SJSA1 (cell line): ENCODE measurements at places on chromosomes 1 and 21. TPM values are rescaled to one million over a fixed set of nuclear protein-coding genes. Genes with fewer than 3 reads are reported as not detected.

GRCh38 chr21:38766987-38767722, 38.6 kb upstream of the ETS2 start:
- no peak for DNase-seq

DNA sequence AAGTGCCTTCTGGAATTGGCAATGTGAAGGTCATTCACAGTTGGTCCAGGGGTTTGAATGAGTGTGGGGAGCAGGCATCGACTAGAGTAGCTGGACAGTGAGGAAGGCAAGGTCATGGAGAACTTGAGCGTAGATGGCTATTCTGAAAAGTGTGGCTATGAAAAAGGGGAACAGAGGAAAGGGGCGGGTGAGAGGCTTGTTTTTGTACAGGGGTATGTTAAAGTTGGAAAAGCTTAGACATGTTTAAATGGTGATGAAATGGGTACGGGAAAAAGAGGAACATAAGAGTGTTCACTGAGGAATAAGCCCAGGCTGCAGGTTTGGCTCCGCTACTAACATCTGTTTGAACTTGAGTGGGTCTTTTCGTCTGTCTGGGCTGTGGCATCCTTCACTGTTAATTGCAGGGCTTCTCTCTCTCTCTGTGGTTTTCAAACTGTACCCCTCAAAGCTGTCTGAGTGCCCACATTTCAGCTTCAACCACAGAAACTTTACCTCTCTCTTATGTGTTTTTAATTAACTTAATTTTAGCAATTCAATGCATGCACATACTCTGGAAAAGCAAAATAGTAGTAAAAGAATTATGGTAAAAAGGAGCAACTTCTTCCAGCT, 70.8 kb upstream of the COA6 start:
- DNase-seq: no peak

DNA sequence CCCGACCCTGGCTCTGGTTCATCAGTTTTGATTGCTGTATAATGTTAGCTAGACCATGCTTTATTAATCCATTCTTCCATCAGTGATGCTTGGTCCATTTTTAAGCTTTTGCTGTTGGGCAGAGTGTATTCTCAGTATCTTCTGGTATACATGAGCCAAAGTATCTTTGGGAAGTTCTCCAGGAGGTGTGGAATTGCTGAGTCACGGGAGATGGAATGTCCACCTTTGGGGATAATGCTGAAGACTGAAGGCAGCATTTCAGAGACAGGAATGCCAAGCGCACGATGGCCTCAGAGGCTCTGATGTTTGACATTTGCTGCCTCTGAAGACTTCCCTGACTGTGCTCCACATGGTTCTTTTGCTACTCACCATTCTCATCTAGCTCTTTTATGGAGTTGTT, 266.3 kb upstream of the KAZN start:
- DNase-seq: no peak

DNA sequence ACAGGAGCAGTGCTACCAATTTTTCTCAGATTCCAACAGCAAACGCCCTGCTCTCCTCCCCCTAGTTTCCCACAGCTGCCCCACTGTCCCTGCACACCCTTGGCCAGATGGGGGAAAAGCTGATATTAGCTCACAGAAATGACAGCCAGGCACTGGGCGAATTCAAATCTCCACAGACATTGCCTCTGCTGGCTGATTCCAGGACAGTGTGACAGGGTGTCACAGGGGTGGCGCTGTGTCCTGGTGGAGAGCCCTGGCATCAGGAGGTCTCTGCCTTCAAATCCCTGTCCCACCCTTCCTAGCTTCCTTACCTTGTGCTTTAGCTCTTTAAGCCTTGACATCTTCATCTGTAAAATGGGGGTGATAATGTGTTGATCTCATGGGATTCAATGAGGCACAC, 10.4 kb downstream of the OLIG1 start:
- DNase-seq: no peak

GRCh38 chr1:89962742-89963075, 32.2 kb upstream of the ZNF326 start:
- DNase-seq: peak; percentile 25

GRCh38 chr1:104760017-104760416, 1010.3 kb downstream of the AMY1C start:
- no peak for DNase-seq

- DNase-seq: no peak
Observed at GRCh38 chr1:230332575-230333066, 93.5 kb downstream of the PGBD5 start.

GRCh38 chr1:116804736-116805135, 50.5 kb downstream of the CD2 start:
- DNase-seq: no peak

DNA sequence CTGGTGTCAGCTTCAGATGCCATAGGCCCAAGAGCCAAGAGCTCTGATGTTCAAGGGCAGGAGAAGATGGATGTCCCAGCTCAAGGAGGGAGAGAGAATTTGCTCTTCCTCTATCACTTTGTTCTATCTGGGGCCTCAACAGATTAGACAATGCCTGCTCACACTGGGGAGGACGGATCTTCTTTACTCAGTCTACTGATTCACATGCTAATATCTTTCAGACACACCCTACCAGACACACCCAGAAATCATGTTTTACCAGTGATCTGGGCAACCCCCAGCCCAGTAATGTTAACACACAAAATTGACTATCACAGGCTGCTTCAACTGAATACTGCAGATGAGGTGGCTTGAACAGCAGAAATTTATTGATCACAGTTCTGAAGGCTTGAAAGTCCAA, 69.0 kb downstream of the OLFML3 start:
- no peak for DNase-seq

DNA sequence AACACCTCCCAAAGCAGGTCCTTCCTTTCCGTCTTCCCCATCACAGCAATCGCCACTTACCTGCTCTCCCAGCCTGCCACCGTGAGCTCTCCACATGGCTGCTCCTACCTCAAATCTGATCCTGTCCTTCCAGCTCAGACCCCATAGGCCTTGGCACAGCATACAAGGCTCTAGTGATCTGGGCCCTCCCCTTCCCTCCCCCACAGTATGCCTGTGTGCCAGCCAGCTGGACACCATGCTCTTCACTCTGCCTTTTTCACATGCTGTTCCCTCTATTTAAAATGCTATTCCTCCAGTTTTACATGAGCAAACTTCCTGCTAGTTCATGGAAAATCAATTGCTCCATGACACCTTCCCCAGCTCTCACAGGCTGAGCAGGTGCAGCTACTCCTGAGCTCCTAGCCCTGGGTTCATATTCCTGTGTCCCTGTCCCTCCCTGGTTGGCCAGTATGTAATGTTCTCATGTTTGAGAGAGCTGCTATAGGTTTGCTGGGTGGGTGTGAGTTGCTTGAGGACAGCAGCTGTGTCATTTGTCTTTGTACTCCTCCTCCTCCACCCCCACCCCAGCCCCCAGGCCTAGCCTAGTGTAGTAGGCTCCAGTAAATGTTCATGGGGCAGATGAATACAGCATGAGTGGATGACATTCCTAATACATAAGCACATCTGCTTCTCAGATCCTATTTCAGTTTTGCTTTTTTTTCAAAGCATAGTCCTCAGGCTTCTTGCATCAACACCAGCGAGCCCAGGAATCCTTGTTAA, 6.3 kb upstream of the TNNT2 start:
- DNase-seq: no peak

DNA sequence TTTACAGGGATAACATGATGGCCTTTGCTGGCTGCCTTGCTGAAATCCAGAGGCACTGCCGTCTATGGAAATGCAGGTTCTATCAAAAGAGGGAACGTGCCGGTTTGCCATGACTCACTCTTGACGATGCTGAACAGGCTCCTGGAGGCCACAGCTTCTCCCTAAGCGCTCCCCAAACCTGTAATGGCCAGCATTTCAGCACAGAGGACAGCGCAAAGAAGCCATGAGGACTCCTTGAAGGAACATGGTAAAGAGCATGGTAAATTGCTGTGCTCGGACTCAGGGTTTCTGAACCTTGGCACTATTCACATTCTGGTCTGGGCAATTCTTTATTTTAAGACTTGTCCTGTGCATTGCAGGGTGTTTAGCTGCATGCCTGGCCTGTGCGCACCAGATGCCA, 217.5 kb downstream of the CAMTA1 start:
- DNase-seq: no peak

DNA sequence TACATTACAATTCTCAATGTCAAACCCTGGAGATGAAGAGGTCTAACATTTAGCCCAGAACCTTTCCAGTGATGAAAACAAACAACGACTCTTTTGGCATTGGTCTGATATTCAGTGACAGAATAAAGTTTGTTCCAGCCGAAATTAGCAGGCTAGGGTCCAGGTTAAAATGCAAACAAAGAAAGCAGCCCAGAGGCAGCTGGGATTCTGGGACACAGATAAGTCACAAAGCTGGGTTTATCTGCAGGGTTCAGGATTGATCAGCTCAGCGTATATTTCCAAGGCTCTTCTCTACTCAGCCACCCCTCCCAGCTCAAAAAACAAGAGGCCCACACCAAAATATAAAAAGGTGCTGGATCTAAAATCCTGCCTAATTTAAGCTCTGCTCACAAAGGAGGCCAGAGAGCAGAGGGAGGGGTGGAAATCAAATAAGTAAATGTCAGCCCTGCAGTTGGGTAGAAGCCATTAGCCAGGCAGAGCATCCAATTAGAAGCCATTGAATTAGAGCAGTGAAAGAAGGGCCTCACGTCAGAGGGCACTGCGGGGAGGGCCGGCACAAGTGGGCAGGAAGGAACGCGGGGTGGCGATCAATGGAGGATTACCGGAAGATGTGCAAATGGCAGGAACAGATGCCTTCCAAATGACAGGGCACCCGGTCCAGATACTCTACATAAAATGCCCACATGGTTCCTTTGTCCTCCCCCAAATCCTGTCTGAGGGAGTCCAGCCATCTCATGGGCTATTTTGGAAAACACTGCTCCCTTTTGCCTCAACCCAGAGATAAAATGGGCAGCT, 3.2 kb upstream of the KLHDC8A start:
- no peak for DNase-seq

GRCh38 chr1:232629250-232630046, 485 bp downstream of the SIPA1L2 start:
- peak; percentile 55 for DNase-seq

DNA sequence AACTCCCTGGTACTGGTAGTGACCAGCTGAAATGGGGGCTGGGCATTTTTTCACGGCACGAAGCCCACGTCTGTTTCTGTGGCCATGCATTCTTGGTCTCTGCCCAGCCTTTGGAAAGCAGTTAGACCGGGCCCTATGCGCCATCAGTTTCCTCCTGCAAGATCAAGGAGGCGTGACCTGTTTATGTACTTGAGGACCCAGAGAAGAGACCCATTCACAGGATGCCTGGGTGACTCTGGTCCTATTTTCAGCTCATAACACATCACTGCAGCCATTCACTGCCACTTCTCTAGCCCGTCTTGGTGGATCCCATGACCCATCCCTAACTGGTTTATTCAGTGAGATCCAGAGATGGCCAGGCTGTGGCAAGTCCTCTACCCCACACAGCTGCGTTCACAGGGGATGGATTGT, 70.4 kb downstream of the SPSB1 start:
- no peak for DNase-seq

Gene RXFP4
- total RNA-seq: not detected in 2 replicates

Gene PLEKHA6
- total RNA-seq: 0.16 and 0.76 TPM in 2 replicates

Gene PSMB4
- total RNA-seq: 559 and 717 TPM in 2 replicates

Gene PDE9A
- total RNA-seq: 6.5 and 10.3 TPM in 2 replicates

Gene PROK1
- total RNA-seq: not detected in 2 replicates

Gene VTCN1
- total RNA-seq: not detected in 2 replicates

Gene ERICH3
- not detected in 2 replicates for total RNA-seq
